Amygdala (tissue), 56 donors: ENCODE measurements at places on chromosomes 11 and 22.

GRCh38 chr22:41982865-41983264, 13.6 kb downstream of the SEPTIN3 start:
- no peak for DNase-seq

DNA sequence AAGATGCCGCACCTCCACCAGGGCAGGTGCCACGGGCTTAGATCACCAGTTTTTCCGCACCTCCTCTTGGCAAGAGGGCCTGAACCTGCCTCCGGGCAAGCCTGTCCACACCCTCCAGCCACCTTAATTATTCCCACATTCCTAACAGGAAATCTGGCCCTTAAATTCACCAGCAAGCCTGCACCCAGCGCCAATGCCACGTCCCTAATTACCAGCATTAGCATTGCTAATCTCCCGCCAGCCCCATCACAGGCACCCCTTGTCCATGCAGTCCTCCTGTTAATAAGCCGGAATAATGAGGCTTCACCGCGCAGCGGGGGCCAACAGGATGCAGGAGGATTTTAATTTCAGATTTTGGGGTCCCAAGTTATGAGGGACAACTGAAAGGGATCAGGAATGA, 69.7 kb downstream of the PHF21B start:
- no peak for DNase-seq

GRCh38 chr11:43685440-43685839, 4.9 kb downstream of the HSD17B12 start:
- DNase-seq, result no peak

DNA sequence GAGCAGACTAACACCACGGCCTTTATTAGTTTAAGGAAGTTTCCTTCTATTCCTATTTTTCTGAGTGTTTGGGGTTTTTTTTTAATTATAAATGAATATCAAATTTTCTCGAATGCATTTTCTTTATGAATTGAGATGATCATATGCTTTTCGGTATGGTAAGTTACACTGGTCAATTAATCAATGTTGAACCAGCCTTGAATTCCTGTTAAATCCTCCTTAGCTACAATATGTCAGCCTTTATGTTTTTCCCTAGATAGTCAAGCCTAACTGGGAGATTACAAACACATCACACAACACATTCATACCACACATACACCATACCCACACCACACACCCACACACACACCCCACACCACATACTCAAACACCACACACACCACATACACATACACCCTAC, 247.6 kb downstream of the BRD1 start:
- no peak for DNase-seq

- no peak for DNase-seq
Observed at GRCh38 chr11:2101171-2101675, 38.0 kb downstream of the IGF2 start.

- DNase-seq, result no peak
Observed at GRCh38 chr11:115848611-115849010, 344.4 kb upstream of the CADM1 start.

GRCh38 chr22:21972293-21972779, 10.3 kb downstream of the TOP3B start:
- DNase-seq, result no peak

GRCh38 chr11:35057926-35058668, 80.9 kb upstream of the CD44 start:
- DNase-seq, result no peak

DNA sequence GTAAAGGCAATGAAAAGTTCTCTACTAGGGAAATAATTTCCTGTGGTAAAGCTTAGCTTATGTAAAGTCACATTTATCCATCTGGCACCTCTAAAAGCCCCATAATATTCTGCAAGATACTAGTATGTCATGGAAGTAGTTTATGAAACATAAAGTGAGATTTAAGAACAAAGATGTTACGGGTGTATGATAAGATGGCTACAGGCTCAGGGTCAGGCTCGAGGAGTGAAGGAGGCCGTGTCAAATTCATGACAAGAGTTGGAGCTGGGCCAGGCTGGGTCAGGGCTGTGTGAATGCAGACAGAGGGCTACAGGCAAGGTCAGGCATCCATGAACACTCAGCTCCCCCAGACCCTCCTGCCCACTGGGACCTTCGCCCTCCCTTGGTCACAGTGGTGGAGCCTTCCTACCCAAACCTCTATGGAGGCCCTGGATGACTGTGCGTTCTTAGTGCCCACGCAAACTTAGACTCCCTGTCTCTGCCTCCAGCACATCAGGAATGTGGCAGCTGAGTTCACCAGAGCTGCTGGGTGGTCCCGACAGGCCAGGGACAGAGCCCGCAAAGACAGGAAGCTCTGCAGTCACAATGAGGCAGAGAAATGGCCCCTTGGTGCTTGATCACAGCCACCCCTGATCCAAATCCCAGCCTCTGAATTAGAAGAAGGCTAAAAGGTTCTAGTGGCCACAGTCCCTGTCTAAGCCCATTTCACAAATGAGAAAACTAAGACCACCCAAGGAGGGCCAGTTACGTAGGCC, 14.8 kb downstream of the IGLL5 start:
- no peak for DNase-seq

- no peak for DNase-seq
Observed at GRCh38 chr22:30297991-30298701, 8.8 kb upstream of the CASTOR1 start.

- DNase-seq, result no peak
Observed at GRCh38 chr22:46402505-46402904, 67.0 kb downstream of the TRMU start.

GRCh38 chr11:90426442-90426841, 203.6 kb upstream of the CHORDC1 start:
- DNase-seq, result no peak

GRCh38 chr11:11425806-11426205, 72.8 kb upstream of the CSNK2A3 start:
- DNase-seq, result no peak

- DNase-seq, result no peak
Observed at GRCh38 chr11:1825039-1825740, 9.6 kb upstream of the SYT8 start.

DNA sequence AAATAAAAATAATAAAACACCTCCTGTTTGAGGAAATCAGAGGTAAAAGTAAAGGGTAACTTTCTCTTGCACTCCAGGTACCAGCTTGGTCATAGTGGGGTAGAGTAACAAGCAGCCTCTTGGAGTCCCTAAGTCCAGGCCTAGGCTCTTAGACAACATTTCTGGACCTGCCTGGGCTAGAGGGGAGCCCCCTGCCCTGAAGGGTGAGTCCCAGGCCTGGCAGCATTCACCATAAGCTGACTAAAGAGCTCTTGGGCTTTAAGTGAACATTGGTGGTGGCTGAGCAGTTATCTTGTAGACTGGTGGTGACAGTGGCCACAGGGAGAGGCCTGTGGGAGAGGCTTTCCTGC, 18.6 kb upstream of the OR56A3 start:
- DNase-seq, result no peak

DNA sequence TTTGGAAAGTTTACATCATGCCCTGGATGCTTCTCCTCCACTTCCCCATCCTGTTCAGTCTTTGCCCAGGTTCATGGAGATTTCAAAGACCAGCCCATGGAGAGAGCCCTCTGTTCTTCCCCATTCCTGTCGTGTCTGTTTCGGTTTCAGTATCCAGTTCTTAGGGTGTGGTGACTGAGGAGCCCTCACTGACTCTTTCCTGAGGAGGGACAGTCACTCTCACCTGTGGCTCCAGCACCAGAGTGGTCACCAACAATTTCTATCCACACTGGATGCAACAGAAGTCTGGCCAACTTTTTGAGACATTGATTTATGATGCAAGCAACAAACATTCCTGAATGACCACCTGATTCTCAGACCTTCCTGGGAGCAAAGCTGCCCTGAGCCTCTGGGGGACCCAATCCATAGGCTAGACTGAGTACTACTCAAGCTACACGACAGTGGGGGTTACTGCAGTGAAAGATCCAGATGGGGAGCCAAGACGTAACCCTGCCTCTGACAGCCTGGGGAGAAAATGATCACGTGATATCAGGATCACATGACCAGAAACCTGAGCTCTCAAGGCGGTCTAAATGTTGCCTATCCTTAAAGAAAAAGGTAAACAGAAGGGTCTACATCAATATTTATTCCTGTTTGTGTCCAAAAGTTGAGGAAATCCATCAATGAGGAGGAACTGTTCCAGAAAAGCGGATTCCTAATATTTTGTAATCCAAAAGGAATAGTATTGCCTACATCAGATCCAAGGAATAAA, 76.2 kb upstream of the VPREB1 start:
- no peak for DNase-seq

GRCh38 chr11:73234471-73235181, 16.5 kb downstream of the P2RY2 start:
- DNase-seq, result no peak

DNA sequence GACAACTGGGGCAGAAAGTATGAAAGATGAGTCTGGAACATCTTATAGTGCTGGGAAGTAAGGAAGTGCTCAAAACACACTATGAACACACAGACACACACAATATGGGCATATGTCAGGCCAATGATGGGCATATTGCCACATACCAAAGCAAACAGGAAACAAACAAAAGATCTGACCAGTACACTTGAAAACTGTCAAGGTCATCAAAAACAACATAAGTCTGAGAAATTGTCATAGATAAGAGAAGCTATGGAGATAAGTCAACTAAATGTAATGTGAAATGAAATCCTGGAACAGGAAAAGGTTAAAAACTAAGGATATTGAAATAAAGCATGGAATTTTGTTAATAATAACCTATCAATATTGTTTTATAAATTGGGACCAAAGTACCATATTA, 46.4 kb downstream of the GUCY1A2 start:
- no peak for DNase-seq

- no peak for DNase-seq
Observed at GRCh38 chr11:114065094-114065493, 5.6 kb downstream of the ZBTB16 start.

GRCh38 chr11:11420191-11420898, 67.3 kb upstream of the CSNK2A3 start:
- no peak for DNase-seq

GRCh38 chr11:10080138-10080537, 213.9 kb downstream of the SBF2 start:
- no peak for DNase-seq

GRCh38 chr22:43013355-43014315, 1.3 kb downstream of the PACSIN2 start:
- DNase-seq, result no peak

DNA sequence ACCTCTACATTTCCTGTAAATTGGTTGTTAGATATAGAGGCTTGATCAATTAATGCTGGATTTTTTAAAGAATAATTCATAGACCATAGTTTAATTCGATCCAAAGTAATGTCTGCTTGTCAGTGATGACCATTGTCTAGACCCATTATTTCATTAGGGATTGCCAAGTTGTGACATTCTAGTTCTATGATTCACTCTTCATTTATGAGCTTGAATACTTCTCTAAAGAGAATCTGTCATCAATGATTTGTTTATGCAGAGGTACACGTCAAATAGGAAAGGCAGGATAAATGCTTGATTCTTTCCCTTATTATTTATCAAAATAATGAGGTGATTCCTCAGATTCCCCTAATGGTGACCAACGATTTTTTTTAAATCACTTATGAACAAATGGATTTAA, 24.0 kb upstream of the ROBO3 start:
- DNase-seq, result no peak

- DNase-seq, result no peak
Observed at GRCh38 chr11:96185220-96185768, 157.7 kb downstream of the MAML2 start.

GRCh38 chr11:70304208-70304603, 33.7 kb downstream of the PPFIA1 start:
- no peak for DNase-seq

DNA sequence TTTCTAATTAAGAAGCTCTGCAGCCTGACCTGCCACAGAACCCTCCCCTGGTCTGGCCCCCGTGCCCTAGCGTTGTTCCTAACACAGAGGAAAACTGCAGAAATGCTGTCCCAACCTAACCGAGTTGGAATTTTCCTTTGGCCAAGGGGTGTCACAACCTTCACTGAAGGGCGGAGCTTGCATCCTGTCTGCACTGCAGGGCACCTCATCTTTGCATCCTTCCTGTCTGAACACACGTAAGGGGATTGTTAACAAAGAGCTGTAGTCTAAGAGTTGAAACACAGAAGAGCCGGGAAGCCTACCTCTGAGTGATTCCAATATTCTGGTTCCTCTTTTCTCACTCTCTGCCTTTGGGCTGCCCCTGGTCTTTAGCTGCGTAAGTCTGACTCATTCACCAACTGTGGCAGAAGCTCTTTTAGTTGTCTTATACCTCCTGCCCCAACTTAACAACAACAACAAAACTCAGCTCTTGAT, 1.6 kb downstream of the DIXDC1 start:
- DNase-seq, result no peak

GRCh38 chr11:62217191-62217748, 8.8 kb downstream of the SCGB2A1 start:
- DNase-seq, result no peak

- DNase-seq, result no peak
Observed at GRCh38 chr11:91792779-91793262, 431.8 kb upstream of the FAT3 start.

GRCh38 chr11:95584180-95584579, 205.4 kb downstream of the FAM76B start:
- no peak for DNase-seq

GRCh38 chr22:49933236-49934159, 15.1 kb downstream of the CRELD2 start:
- DNase-seq, result peak; percentile 36

DNA sequence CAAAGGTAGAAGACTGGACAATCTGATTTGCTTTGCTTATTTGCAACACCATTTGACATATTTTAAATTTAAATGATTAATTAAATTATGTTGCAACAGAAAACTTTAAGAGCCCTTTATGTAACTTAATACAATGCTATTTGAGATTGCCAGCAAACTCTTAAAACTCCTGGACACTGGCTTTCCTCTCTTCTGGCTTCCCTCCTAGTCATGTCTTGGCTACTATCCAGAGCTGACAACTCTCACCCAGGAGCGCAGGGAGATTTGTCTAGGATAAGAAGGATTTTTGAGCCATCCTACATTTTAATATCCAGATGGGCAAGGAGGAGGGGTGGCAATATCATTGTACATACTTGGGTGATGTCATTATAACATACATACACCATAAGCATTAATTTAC, 134.3 kb downstream of the ELP4 start:
- no peak for DNase-seq

GRCh38 chr11:92854952-92855351, 114.5 kb upstream of the MTNR1B start:
- no peak for DNase-seq

DNA sequence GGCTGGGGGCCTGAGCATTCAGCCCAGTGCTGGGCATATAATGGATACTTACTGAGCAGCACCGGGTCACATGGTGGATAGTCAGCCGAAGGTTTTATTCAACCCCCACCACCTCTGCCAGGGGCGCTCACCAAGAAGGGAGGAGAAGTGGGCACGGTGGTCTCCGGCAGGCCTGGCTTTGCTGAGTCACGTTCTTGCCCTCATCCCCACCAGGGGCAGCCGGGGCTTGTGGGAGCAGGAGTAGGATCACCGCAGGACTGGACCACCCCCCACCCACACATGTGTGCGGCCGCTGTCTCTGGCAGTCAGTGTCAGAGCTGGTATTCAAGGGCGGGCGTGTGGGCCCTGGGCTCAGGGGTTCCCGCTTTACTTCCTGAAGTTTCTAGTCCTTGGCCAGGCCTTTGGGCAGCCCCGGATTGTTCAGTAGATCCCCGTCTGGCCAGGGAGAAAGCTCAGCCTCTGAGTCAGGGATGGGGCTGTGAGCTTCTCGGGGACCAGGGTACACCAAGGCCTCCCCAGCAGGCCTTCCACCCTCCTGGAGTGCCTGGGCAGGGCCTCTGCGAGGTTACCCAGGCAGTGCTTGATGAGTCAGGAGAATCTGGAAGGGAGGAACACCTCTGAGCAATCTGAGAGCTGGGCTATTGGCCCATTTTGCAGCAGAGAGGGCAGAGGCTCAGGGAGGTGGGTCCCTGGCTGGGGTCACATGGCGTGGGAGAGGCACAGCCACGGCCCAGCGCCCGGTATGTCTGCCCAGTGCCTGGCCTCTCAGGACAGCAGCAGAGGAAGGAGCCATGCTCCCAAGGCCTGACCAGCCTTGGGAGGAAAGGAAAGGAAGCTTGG, 60.6 kb downstream of the RTL6 start:
- DNase-seq, result no peak
